ENCODE measurements at places on chromosomes 11 and 22.

- no peak for ATAC-seq
Measured at GRCh38 chr11:117826832-117827231, 2.3 kb upstream of the FXYD2 start.

GRCh38 chr11:117876059-117876340 lies 458 bp downstream of the FXYD6 start:
- ATAC-seq = no peak

DNA sequence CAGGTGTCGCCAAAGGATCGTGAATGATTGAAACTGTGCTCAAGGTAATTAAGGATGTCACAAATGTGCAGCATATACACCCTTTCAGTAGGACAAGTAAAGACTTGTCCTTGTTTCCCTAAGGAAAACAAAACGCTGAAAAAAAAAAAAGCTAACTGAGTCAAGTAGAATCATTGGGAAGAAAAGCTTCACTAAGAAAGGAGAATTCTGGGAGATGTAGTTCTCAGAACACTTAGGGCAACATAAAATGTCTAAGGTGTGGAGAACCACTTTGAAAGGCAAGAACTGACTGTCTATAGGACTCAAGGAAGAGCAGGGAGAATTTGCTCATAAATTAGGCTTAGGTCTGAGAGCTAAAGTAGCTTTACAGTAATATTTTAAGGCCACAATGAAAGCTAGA lies 2.9 kb upstream of the OR5T1 start:
- ATAC-seq = no peak

DNA sequence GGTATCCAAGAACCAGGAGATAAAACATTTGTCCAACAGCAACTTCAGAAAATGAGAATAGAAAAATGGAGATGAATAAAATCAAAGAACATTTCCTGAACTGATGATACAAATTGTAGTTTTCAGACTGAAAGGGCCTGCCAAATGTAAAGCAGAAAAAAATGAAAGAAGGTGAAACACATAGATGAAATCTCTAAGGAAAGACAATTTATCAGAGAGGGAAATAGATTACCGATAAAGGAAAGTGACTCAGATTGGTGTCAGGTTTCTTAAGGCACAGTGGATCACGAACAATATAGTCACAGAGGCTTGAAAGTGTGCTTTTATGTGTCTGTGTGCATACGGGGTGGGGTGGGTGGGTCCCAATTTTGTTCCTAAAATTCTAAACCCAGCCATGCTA lies 4.1 kb upstream of the STT3A start:
- ATAC-seq = no peak

DNA sequence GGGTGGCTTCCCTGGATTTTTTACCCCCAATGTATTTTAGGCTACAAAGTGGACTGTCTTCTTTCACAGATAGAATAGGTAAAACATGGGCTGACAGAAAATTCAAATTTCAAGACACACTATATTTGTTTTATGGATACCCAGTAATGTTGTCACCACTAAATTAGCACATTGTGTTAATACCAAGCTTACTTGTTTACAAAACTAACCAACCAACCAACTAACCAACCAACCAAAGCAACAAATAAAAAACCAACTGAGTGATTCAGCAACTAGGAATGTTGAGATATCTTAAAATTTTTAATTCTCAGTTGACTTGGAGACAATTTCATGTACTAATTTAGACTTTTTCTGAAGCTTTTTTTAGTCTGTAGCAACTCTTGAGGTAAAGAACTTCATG lies 69.3 kb upstream of the CTSC start:
- no peak for ATAC-seq

DNA sequence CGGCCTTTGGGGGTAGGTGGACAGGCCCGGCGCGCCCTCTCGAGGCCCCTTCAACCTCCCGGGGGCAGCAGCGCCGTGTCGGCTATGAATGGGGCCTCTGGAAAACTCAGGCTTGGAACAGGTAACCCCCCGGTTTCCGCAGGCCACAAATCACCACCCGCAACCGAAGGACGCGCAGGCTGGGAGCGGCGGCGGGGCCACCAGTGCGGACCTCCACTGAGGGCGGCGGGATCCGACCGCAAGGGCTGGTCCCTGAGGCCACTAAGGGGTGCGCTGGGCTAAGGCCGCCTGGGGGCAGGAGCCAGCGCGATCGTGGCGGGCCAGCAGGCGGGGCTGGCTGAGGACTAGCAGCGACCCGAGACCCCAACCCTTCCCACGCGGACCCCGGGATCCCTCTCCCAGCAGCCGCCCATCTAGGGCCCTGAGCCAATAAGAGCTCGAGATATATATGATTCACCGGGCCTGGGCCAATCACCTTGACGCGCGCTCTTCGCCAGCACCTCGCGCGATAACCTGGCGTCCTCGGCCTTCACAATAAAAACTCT lies 609 bp upstream of the ATF4 start:
- peak; percentile 91 for ATAC-seq

DNA sequence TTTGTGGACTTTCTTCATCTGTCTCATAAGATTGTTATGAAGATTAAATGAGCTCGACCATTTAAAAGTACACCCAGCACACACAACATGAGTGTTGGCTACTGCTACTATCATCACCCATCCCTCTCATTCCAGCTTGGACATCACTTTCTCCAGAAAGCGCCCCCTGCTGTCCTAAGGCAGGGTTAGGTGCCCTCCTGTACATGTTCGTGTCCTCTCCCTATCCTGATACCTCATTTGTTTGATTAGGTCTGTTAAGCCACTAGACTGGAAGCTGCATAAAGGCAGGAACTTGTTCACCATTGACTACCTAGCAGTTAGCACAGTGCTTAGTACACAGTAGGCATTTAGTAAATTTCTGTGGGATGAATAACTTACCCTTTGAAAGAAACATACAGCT lies 85.5 kb downstream of the ENTHD1 start:
- no peak for ATAC-seq

GRCh38 chr22:29713156-29713727 lies 6.6 kb upstream of the CABP7 start:
- ATAC-seq = no peak

DNA sequence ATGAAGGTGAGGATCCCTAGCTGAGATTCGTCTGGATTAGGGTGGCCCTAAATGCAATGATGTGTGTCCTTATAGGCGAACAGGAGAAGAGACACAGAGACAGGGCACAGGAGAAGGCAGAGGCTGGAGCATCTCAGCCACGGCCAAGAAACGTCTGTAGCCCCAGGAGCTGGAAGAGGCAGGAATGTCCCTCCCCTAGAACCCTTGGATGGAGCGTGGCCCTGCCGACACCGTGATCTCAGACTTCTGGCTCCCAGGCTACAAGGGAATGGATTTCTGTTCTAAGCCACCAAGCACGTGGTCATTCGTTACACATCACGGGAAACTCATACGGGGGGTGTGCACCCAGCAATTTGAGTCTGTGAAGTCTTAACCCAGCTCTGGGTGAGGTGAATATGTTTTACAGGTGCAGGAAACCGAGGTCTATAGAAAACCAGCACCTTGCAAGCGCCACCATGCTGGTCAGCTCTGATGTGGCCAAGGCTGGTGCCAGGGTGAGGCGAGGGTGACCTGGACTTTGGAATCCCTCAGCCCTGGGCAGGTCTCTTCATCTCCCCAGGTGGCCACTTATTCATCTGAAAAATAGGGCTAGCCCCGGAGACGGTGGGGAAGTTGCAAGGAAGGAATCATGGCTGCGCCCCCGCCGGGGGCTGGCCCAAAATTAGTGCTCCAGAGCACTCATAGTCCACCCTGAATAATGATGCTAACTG lies 89.5 kb upstream of the FGF3 start:
- no peak for ATAC-seq

DNA sequence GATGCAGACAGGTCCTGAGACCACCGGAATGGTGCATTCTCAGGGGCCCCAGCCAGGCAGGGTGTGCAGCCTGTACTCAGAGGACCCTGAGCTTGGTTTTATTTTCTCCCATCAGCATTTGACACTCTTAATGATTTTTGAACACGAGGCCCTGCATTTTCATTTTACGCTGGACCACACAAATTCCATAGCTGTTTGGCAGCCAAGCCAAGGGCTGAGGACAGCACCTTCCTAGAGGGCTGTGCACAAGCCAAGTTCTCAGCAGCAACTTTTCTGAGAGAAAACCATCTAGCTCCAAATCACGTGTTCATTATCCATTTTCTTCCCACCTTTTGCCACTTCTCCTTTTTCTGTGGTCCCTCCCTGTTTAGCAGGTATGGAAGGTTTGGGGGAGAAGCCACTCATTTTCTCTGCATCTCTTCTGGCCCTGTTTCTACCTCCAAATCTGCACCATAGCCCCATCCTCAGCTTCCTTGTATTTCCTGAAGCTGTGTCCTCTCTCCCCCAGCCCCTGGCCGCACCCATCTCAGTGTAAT lies 60.4 kb downstream of the TRAF6 start:
- no peak for ATAC-seq

GRCh38 chr11:14036469-14036868 lies 73.9 kb downstream of the SPON1 start:
- no peak for ATAC-seq

DNA sequence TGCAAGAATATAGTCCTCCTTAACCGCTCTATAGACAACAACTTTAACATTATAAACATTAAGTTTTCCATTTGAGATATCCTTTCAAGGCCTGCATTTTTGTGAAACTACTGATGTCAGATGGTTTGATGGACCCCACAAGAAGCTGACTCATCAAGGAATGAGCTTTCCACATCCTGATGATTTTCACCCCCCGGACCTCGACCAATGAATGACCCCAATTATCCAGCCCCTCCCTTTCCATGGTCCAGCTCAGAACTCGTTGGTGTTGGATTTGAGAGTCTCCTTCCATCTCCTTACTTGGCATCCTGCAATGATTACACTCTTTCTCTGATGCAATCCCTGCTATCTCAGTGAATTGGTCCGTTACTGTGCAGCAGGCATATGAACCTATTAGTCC lies 31.8 kb upstream of the GUCY1A2 start:
- ATAC-seq = no peak

GRCh38 chr11:2193099-2193887 lies 21.7 kb upstream of the TH start:
- ATAC-seq = no peak

GRCh38 chr11:12184699-12185098 lies 74.3 kb downstream of the MICAL2 start:
- ATAC-seq = no peak

DNA sequence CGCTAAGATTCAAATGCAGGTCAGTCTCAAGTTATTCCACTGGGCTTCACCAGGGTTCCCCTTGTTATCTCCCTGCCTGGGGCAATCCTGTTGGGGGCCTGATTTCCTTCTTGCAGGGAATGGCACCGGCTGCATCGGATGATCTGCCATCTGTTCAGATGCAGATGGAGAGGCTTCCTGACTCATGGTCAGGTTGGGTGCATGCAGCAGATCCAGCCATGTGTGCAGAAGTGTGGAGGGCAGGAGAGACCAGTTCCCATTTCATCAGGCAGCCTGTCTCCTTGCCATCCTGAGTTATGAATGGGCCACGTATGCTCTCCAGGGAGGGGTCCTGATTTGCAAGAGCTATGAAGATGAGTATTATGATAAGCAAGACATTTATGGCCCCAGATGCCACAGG lies 161.2 kb upstream of the PLET1 start:
- ATAC-seq = no peak

GRCh38 chr22:36285017-36285416 lies 32.1 kb downstream of the APOL1 start:
- no peak for ATAC-seq

- ATAC-seq = no peak
Measured at GRCh38 chr11:107621081-107621480, 30.1 kb downstream of the ELMOD1 start.

DNA sequence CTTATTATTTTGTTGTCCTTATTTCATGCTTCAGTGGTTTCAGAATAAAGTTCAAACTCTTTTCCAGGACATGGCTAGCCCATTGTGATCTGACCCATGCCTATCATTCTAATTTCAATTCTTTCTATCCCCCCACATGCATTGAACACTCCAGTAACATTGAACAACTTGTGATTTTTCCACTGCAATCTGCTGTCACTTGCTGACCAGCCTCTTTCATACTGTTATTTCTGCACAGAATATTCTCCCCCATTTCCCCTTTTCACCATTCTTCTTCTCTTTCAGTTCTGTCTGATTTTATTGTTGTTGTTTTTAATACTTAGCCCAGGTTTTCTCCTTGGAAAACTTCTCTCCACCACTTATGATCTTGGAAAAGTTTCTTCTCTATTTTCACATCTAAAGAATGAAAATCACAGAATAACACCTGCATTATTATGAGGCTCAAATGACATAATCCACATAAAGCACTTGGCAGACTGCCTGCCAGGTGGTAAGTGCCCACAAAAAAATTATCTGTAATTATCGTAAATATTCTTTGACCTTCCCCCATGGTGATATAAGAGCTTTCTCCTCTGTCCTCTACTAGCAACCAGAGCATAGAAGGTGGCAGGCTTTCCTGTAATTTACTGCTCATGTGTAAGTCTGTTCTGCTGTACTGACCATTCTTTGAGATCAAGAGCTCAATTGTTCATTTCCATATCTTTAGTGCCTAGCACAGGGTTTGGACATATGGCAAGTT lies 51.9 kb upstream of the EED start:
- no peak for ATAC-seq

DNA sequence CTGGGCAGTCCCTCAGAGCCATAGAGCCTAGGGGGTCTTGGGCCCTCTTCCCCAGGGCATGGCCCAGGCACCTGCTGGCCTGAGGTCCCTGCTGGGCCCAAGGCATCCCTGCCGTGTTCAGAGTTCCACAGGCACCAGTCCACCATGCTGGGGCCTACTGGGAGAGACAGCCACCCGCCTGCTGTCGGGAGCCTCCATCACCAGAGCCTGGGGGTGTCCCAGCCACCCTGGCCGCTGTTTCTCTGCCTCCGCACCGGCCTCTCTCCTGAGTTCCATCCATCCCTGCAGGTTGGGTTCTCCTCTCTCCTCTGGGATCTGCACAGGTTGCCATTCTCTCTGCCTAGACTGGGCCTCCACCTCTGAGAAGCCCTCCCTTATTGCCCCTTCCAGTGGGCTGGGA lies 68.6 kb downstream of the KCNQ1 start:
- no peak for ATAC-seq

GRCh38 chr11:130037881-130038585 lies 31.7 kb upstream of the APLP2 start:
- ATAC-seq = no peak

GRCh38 chr11:76910620-76911414 lies 50.1 kb downstream of the ACER3 start:
- no peak for ATAC-seq

- ATAC-seq = no peak
Measured at GRCh38 chr11:131002145-131002544, 85.9 kb upstream of the SNX19 start.

DNA sequence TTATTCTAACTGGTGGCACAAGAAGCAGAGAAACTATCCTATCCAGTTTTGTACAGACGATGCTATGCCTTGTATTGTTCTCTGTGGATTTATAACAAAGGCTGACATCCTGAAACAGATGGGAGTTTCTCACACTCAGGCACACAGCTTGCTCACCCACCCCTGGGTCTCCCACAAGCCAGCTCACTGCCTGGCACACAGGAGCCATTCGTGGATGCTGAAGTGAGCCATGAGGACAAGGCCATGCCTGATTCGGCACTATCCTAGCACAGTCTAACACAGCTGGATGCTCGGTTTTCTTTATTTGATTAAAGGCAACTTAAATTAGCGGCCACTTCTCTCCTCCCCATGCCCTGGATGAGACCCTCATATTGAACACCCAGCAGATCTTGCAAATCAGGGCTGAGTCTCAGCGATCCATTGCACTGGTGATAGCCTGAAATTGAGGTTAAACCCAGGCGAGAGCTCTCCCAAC lies 25.7 kb upstream of the TMPRSS4 start:
- no peak for ATAC-seq

- ATAC-seq = no peak
Measured at GRCh38 chr11:101931692-101932091, 15.4 kb upstream of the ANGPTL5 start.

Measured in activated CD4-positive, CD25-positive, alpha-beta regulatory T cell treated with anti-CD3 and anti-CD28 coated beads, Interleukin-2, amount 50 U/mL, for 24 hours (primary cell).